ENCODE measurements at places on chromosomes 2 and 18.

GRCh38 chr2:231795525-231796327, 9.5 kb downstream of the COPS7B start:
- DNase-seq = peak; percentile 81

- peak; percentile 34 for DNase-seq
Measured at GRCh38 chr2:217645896-217646295, 356.9 kb downstream of the TNS1 start.

DNA sequence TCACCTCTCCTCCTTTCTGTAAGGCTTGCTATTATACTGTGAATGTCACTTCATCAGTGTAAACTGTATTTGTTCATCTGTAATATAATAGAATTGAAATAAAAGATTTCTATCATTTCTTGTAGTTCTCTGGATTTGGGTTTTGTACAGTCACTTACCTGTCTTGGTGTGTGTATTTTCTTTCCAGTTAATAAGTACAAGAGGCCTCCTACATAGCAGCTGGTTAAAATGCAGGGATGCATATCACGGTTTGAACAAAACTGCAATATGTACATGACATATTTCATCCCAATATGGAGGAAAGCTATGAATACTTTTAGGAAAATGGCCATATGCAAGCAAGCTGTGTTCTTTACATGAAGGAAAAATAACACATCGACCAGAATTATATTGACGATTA, 5.4 kb upstream of the STAT1 start:
- no peak for DNase-seq

DNA sequence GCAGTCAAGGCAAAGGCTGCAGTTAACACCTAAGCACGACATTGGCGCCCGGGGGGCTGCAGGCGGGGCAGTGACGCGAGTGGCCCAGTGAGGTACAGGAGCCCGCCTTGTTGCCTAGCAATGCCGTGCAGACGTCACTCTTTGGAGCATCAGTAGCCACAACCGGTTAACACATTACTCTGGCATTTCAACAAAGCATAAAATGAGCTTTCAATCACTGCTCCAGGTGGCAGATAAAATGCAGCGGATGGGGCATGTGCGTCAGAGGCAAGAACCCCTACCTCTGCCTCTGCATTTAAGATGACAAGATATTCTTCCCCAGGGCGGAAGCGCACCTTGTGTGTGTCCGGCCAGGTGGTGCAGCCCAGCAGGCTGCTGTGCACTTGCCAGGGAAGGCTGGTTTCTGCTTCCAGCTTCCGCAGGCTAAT, 139.4 kb downstream of the MTCL1 start:
- DNase-seq = no peak

Data from fibroblast of pulmonary artery (primary cell).